ENCODE measurements at places on chromosomes 11 and 22. TPM values are rescaled to one million over a fixed set of nuclear protein-coding genes. Genes with fewer than 3 reads are reported as not detected.

DNA sequence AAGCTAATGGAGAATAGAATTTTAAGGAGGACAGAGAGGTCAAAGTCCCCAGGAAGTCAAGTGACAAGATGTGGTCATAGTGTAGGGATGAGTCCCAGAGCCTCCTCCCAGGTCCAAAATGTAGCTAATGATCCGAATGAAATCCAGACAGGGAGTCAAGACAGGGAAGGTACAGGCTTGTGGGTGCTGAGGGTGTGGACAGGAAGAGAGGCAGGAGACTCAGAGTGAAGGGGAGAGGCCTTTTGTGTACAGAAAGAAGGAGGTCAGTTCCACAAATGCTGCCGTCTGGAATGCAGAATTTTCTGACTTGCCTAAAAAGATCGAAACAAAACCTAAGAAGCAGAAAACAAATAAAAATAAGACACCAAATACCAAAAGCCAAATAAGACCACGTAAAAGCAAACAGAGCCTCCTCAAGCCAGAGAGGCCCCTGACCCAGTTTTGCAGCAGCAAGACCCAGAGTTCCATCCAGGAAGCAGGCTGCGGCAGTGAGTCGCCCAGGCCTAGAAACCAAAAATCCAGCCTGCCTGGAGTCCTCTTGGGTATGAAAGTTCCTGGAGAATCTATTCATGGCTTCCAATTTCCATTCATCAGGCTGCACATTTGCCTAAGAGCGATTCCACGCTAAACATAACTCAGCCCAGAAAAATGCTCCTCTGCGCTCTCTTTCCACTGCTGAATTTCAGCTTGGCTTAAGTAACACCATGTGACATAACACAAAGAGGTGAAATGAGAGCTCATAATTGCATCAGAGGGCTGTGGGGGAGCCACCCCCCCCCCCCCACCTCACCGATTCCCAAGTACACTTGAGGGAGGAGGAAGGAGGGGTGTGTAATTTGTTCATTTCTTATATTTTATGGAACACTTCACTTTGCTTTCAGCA, 71.2 kb downstream of the KIRREL3 start:
- peak overlapping the region; percentile 73 for H3K27ac ChIP-seq
- H3K4me1 ChIP-seq, result no peaks in the 10 kb centered on the region
- no peak overlapping the region for H3K4me3 ChIP-seq
- no peak for DNase-seq
- no peaks in the 10 kb centered on the region for H3K27me3 ChIP-seq

DNA sequence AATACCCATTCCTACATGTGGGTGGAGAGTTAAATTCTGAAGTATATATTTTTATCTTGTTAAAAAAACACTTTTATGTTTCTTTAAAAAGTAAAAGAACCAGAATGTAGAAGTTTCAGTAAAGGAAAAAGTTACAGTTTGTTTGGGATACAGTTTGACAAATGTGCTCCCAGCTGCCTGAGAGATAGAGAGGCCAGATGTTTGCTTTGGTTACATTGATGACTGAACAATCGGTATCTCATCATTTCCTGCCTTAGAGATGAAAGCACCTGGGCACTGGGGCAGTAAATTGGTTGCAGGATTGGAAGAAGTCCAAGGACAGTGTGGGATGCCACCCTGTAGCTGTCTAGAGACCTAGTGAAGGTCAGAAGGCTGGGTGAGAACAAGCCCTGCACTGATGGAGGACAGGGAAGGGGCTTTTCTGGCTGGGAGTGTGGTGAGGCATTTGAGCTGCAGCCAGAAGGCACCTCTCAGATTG, 16.6 kb downstream of the MED15 start:
- H3K36me3 ChIP-seq, result peaks cover 59% of the 10 kb centered on the region
- H3K4me1 ChIP-seq, result peaks cover 15% of the 10 kb centered on the region
- H3K27ac ChIP-seq, result no peak overlapping the region

DNA sequence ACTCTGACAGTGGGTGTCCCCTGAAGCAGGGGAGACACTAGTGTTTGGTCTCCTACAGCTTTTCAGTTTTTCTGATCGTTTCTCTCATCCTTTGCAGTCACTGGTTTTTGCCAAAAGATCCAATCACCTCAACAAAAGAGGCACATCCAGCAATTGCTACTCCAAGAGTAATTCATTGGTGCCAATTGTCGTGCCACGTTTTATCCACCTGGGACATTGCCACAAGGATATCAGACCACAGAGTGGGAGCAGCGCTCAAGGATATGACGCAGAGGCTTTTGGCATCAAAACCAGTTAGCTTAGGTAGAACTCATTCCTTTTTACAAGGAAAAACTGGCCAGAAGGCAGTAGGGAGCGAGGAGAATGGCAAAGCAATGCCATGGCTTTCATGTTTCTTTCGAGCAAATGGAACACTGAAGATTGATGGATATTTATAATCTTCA, 40.9 kb upstream of the BLID start:
- DNase-seq, result no peak
- H3K27ac ChIP-seq, result peak overlapping the region; percentile 73
- H3K4me1 ChIP-seq, result no peaks in the 10 kb centered on the region
- H3K36me3 ChIP-seq, result no peaks in the 10 kb centered on the region
- H3K4me3 ChIP-seq, result peak overlapping the region; percentile 1

- no peak for DNase-seq
- no peak overlapping the region for H3K4me3 ChIP-seq
- H3K4me1 ChIP-seq, result no peaks in the 10 kb centered on the region
- no peak overlapping the region for H3K27ac ChIP-seq
Observed at GRCh38 chr11:101401245-101401644, 182.6 kb downstream of the TRPC6 start.

DNA sequence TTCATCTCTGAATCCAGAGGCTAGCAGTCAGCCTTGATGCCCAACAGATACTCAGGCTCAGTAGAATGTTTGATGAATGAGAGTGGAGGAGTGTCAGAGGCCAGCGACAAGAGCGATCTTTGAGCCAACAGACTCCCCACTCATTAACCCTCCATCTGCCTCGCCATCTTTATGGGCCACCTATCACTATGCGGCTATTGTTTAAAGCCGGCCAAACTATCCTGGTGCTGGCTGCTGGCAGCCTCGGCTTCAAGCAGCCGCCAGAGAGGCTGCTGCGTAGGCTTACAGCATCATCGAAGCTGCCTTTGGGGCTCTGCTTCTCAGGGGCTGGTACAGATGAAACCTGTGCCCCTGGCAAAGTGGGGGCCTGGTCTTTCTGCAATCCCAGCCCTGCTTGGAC, 525.6 kb downstream of the INSC start:
- DNase-seq, result no peak
- H3K36me3 ChIP-seq, result no peaks in the 10 kb centered on the region
- no peak overlapping the region for H3K4me3 ChIP-seq

- no peaks in the 10 kb centered on the region for H3K27me3 ChIP-seq
- no peak overlapping the region for H3K4me3 ChIP-seq
- DNase-seq, result no peak
- H3K27ac ChIP-seq, result no peak overlapping the region
Observed at GRCh38 chr11:117020287-117020686, 77.9 kb downstream of the SIK3 start.

GRCh38 chr11:47986742-47987141, 6.4 kb downstream of the PTPRJ start:
- no peak for DNase-seq
- peak overlapping the region; percentile 80 for H3K27ac ChIP-seq
- H3K27me3 ChIP-seq, result no peaks in the 10 kb centered on the region
- H3K4me1 ChIP-seq, result peaks cover 26% of the 10 kb centered on the region
- H3K36me3 ChIP-seq, result no peaks in the 10 kb centered on the region
- H3K4me3 ChIP-seq, result no peak overlapping the region

DNA sequence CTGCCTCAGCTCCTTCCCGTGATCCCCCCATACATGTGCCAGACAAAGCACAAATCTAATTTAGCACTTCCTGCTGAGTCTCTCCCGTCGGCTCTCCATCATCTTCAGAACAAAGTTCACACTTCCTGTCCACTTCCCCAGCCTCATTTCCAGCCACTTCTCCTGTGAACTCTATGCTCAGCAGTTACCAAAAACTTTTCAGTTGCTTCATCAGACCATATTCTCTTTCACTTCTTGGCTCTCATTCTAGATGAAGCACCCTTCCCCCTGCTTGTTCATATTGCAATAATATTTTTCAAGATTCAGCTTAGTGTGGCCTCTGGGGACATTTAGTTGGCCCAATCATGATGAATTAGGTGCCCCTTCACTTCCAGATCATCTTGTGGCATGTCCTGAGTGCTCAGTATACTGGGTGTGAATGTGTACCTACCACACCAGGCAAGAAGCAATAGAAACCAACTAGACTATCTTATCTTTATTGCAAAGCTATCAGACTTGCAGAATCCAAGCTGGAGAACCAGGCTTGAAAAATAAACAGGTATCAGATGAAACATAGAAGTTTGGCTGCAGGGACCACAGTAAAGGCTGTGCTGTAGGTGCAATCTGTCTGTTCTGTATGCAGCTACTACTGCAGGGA, 115.8 kb downstream of the NXPE2 start:
- no peaks in the 10 kb centered on the region for H3K4me1 ChIP-seq
- no peak overlapping the region for H3K27ac ChIP-seq
- no peak overlapping the region for H3K4me3 ChIP-seq
- H3K36me3 ChIP-seq, result no peaks in the 10 kb centered on the region
- peaks cover 3% of the 10 kb centered on the region for H3K27me3 ChIP-seq
- no peak for DNase-seq

Gene MYRF
- total RNA-seq, result 15.4 TPM

Gene HBG2
- not detected for total RNA-seq

All from left lung (tissue), 14 donors.